ENCODE measurements at places on chromosomes 3 and 15.
A peak's percentile ranks its signal among the peaks of the same experiment; 100 is the strongest.

DNA sequence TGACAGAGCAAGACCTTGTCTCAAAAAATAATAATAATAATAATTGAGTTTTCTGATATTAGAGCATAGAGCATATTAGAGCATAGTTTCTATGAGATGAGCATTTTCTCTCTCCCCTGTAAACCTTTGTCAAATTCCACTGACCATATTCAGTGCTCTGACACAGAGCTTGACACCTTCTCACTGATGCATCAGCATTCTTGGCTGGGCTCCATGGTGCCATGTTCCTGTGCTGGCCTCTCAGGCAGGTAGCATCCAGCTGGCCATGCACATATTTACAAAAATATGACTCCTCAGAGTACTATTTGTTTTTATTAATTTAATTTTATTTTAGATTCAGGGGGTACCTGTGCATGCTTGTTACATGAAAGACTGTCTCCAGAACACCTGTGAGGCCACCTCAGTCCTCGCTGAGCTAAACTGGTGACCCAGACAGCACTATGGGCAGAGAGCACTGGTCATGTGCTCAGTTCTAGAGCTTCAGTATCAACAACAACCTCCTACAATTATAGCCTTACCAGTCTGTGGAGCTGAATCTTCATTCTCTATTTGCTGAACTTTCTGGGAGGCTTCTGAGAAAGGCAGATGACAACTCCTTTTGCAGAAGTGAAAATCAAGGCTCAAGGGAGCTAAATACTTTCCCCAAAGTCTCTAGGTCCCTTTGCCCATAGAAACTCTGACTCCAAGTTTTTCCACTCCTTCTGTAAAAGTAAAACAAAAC lies 21.6 kb upstream of the SLC28A2 start:
- no peak for DNase-seq

DNA sequence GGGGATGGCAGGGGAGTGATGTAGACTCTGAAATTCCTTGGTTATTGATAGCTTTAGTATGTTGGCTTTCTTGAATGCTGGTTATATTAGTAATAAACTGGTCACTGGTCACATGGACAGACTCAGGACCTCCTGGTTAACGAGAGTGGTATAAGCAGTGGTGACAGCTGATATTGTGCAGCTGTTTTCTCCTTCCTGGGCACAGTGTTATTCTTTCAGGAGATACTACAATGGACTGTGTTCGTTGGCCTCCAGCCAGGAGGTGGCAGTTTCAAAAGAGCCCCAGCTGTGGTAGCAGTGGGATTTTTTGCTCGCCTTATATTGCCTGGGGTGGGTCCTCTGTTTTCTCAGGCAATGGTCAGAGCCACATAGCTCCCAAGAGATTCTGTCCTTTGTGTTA lies 181.6 kb upstream of the RBMS3 start:
- DNase-seq: no peak

DNA sequence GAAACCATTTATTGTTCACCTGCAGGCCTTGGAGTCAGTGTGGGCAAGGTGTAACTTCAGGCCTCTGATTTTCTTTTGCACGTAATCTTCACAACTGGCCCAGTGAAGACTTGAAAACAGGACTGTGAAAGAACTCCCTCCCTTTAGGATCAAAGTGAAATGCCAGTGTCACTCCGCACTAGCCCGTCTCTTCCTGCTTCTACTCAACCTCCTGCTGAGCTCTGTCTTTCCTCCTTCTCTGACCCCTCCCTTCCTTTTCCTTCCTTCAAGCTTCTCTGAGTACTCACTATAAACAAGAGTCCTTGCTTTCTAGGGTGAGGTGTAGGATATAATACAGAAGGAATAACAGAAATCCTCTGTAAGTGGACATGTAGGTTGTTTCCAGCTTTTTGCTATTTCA lies 28.5 kb downstream of the TMEM41A start:
- DNase-seq: no peak

GRCh38 chr15:62164014-62164395 lies 1.1 kb downstream of the C2CD4B start:
- no peak for DNase-seq

- no peak for DNase-seq
Observed at GRCh38 chr3:189772584-189772983, 141.4 kb downstream of the TP63 start.

- DNase-seq: no peak
Observed at GRCh38 chr3:152193673-152194267, 75.0 kb upstream of the MBNL1 start.

GRCh38 chr15:45662375-45662774 lies 27.5 kb downstream of the SQOR start:
- no peak for DNase-seq

GRCh38 chr3:169475978-169476698 lies 187.4 kb downstream of the MECOM start:
- DNase-seq: no peak

GRCh38 chr3:12408984-12409683 lies 75.1 kb upstream of the TSEN2 start:
- no peak for DNase-seq

GRCh38 chr3:167884481-167884880 lies 149.0 kb downstream of the SERPINI1 start:
- no peak for DNase-seq

GRCh38 chr15:25846377-25846776 lies 16.8 kb downstream of the ATP10A start:
- no peak for DNase-seq

DNA sequence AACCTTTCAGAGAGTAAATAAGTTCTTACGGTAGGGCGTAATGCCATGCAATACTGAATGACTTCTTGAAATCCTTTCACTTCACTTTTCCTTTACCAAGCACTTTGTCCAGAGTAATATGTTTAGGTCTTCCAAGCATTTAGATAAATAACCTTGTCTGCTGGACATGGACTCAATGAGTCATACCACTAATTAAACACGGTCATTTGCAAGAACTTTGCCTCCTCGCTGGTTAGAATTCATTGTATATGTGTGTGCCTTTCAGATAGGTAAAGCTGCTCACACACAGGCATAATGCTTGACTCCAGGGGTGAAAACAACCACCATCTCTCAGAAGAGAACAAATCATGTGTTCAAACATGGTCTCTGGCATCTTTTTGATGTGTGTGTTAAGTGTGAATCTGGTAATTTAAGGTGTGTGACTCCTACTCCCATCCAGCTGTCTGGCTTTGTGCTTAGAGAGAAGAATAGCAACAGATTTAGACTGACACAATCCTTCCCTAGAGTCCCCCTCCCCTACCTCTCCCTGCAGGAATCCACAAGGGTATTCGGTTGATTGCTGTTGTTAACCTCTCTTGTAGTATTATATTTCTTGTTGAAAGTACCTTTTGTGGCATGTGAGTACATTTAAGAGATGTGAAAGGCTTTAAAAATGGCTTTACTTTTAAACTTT lies 419.0 kb downstream of the CNTN4 start:
- DNase-seq: no peak

DNA sequence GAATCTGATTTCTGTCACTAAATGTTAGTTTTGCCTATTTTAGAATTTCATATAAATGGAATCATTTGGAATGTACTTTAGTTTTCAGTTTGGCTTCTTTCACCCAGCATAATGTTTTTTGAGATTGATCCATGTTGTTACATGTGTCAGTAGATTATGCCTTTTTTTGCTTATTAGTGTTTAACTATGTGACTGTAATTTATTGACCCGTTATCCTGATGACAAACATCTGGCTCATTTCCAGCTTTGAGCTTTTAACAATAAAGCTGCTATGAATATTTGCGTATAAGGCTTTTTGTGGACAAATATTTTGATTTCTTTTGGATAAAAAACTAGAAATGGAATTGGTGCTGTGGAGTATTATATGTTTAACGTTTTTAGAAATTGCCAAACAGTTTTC lies 254.5 kb upstream of the CFAP20DC start:
- DNase-seq: no peak

DNA sequence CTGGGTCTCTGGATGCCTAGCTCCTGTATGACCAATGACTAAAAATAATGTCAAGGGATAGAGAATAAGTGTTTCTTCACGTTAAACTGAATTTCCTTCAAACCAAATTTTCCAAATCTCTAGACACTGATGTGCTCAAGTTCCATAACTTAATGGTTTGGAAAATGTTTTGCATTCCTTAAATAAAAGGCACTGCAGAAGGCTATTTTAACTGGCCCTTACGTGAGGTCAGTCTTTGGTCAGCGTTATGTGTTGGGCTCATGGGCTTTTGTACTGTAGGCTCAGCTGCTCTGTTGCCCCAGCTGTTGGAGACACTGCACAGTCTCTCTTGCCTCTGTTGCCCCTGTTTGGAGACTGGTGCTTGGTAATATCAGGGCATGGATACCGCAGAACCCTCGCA lies 188.5 kb downstream of the TPRG1 start:
- no peak for DNase-seq

GRCh38 chr3:13504161-13504831 lies 24.2 kb downstream of the HDAC11 start:
- DNase-seq: no peak

DNA sequence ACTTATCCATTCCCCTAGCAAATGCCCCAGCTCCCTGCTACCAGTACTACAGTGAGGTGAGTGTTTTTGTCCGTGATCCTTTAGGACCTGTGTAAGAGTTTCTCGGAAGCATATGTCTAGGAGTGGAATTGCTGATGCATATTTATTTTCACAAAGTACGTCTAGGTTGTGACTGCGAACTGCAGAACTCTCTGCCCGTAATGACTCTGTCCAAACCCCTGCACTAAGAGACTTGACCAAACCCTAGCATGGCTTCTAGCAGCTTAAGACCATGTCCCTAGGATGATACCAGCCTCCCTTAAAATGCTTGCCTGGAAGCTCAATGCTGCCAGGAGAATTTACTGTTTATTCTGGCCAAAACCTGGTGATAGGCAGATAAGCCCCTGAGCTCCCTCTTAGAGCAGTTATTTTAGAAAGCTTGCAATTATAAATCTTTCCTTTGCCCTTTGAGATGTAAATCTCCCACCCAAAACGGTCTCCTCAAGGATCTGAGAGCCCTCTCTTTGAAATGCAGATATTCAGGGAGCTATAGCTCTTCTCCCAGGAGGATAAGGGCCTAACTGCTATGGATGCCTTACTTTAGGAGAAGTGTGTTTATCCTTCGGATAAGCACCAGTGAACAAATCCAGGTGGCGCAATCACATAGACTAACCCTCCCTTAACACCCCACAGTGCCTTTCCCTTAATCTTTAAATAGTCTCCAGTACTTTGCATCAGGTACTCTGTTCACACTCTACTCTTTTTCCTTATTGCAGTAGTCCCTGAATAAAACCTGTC lies 14.7 kb upstream of the CA12 start:
- DNase-seq: no peak

DNA sequence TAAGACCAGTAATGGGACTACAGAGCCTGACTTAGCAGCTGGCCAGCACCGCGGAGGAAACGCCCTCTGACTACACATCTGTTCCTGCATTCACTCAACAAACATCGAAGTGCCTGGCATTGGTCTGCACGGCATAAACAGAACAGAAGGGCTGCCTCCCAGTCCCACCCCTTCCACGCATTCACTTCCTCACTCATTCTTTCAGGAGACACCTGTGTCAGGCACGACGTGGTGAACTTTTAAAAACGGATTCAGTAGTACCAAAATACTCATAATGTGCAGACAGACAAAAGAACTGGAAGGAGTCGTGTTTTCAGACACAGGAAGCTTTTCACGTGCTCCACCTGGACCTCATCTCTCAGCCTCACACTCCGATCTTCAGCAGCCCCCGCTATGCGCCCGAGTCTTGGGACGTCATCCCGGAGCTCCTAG lies 123.3 kb downstream of the XXYLT1 start:
- peak; percentile 28 for DNase-seq

DNA sequence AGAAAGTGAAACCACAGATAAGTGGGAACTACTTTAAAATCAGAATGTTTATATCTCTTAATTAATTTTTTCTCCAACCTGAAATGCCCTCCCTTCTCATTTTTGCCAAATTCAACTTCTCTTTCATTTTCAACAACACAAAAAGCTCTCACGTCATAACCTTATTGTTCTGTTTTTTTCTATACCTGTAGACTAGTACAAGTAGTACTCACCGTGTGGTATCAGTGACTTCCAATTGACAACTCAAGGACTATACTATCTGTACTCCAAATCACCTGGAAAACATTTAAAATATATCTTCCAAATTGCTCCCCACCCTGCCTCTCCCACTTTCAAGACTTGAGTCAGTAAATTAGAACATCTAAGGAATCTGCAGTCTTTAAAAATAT lies 72.8 kb upstream of the ZNF280D start:
- no peak for DNase-seq

- DNase-seq: no peak
Observed at GRCh38 chr15:87686339-87686738, 570.2 kb downstream of the NTRK3 start.

GRCh38 chr15:38153781-38154180 lies 98.9 kb upstream of the SPRED1 start:
- DNase-seq: no peak

DNA sequence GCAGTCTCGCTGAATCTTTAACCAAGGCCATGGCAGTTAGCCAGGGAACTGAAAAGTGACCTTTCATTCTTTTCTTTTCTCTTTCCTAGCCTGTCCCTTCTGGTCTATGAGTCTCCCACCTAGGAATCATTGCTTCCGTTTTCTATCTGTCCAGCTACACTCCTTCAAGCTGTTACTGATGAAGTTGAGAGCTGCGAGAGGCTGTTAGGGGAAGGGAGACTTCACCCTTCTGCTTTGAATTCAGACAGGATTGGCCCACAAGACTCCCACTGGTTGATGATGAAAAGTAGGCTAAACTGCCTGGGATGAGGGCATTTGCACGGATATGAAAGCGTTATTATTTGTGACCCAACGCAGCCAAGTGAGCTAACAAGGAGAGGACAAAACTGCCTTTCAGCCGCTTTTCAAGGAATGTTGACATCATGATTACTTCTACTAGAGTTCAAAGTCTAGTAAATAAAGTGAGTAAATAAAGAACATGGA lies 30.2 kb downstream of the EIF4E3 start:
- no peak for DNase-seq

- DNase-seq: no peak
Observed at GRCh38 chr15:75036212-75036616, 12.8 kb downstream of the PPCDC start.

DNA sequence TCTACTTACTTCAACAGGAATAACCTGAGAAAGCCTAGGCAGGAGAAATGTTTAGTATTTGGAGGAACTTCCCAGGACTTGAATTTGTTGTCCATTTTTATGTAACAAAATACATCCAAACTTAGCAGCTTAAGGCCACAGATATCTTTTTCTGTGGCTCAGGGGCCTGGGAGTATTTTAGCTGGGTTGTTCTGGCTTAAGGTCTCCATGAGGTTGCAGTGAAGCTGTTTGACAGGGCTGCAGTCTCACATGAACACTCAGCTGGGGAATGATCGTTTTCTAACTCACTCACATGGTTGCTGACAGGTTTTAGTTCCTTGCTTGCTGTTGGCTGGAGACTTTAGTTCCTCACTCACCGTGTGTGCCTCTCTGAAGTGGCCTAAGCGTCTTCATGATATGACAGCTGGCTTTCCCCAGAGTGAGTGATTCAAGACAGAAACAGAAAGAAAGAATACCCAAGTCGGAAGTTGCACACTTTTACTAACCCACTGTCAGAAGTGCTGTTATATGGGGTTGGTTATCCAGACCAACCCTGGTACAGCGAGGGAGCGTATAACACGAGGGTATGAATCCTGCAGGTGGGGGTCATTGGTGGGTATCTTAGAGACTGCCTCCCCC lies 229.7 kb upstream of the TBL1XR1 start:
- no peak for DNase-seq

Measured in fibroblast of the conjunctiva (primary cell).